ENCODE measurements at places on chromosomes 2 and 18. TPM values are rescaled to one million over a fixed set of nuclear protein-coding genes. Genes with fewer than 3 reads are reported as not detected.

The TUBA4B gene
- not detected for total RNA-seq

The SLC9A4 gene
- total RNA-seq: not detected

The MYO5B gene
- total RNA-seq: 0.16 TPM

The GPN1 gene
- total RNA-seq: 49.0 TPM

The SRD5A2 gene
- not detected for total RNA-seq

The HOXD13 gene
- not detected for total RNA-seq

The CLASP1 gene
- total RNA-seq: 49.8 TPM

The EPB41L3 gene
- total RNA-seq: 28.0 TPM

The GNLY gene
- not detected for total RNA-seq

The MSGN1 gene
- not detected for total RNA-seq

The NEU2 gene
- total RNA-seq: not detected

The CFAP221 gene
- total RNA-seq: not detected

The SULT1C4 gene
- total RNA-seq: 0.33 TPM

The NEUROD1 gene
- total RNA-seq: not detected

The ACTR1B gene
- total RNA-seq: 44.6 TPM

The SLC14A1 gene
- 5.6 TPM for total RNA-seq

The QPCT gene
- 1.7 TPM for total RNA-seq

The CLHC1 gene
- total RNA-seq: 36.5 TPM

The FBXO41 gene
- total RNA-seq: 0.18 TPM

The PSMA8 gene
- total RNA-seq: not detected

The ARL6IP6 gene
- 40.3 TPM for total RNA-seq

The FZD7 gene
- 35.8 TPM for total RNA-seq

The CHST9 gene
- not detected for total RNA-seq

The GALR1 gene
- not detected for total RNA-seq

The HOXD4 gene
- not detected for total RNA-seq

The NABP1 gene
- total RNA-seq: 74.7 TPM

The SCYGR4 gene
- not detected for total RNA-seq

The KYNU gene
- total RNA-seq: 1.3 TPM

The SCTR gene
- total RNA-seq: not detected

The KCNK3 gene
- total RNA-seq: not detected

The TMEM163 gene
- not detected for total RNA-seq

The POTEC gene
- total RNA-seq: not detected

The RGPD3 gene
- 0.45 TPM for total RNA-seq

The LOXHD1 gene
- total RNA-seq: not detected

The TCF23 gene
- total RNA-seq: not detected

The PLEKHM3 gene
- 15.1 TPM for total RNA-seq

The DLX1 gene
- 0.41 TPM for total RNA-seq

The GREB1 gene
- total RNA-seq: 1.7 TPM

The ACMSD gene
- total RNA-seq: not detected

The ECEL1 gene
- total RNA-seq: not detected

The FER1L5 gene
- total RNA-seq: 0.98 TPM

The ERBB4 gene
- total RNA-seq: 0.16 TPM

The HRH4 gene
- under 0.01 TPM for total RNA-seq

The UGT1A8 gene
- total RNA-seq: 0.09 TPM

The CD226 gene
- total RNA-seq: 0.99 TPM

The STEAP3 gene
- total RNA-seq: 50.9 TPM

The RGPD4 gene
- total RNA-seq: 0.16 TPM

The XIRP2 gene
- total RNA-seq: 0.09 TPM

The PTPRN gene
- 1.8 TPM for total RNA-seq

The ING5 gene
- total RNA-seq: 29.2 TPM

The PRSS56 gene
- not detected for total RNA-seq

The DPP10 gene
- total RNA-seq: not detected

The TLX2 gene
- not detected for total RNA-seq

The WDR33 gene
- 34.4 TPM for total RNA-seq

All from fibroblast of the aortic adventitia (primary cell).